ENCODE measurements at places on chromosomes 2 and 18.
A peak's percentile ranks its signal among the peaks of the same experiment; 100 is the strongest.

DNA sequence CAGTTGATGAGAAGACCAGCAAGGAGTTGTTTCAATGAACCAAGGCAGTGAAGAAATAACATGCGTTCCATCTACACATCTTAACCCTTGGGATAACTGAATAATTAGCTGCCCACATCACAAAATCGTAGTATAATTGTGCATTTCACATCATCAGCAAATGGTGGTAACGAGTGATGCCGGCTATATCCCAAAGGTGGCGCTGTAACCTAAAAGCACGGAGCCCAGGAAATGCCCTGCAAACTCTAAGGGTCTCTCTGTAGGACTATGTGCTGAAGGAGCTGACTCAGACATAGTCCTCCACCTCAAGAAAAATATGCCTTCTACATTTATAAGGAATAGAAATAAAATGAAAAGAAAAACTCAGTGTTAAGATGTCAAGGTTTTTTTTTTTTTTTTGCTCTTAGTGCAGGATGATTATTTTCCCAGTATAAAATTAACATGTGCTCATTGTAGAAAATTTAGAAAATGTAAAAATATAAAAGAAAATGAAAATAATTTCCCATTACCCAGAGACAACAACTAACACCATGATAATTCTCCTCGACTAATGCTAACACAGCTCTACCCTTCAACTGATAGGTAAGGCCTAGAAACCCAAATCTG, 23.1 kb upstream of the DSG3 start:
- peak; percentile 20 for DNase-seq

DNA sequence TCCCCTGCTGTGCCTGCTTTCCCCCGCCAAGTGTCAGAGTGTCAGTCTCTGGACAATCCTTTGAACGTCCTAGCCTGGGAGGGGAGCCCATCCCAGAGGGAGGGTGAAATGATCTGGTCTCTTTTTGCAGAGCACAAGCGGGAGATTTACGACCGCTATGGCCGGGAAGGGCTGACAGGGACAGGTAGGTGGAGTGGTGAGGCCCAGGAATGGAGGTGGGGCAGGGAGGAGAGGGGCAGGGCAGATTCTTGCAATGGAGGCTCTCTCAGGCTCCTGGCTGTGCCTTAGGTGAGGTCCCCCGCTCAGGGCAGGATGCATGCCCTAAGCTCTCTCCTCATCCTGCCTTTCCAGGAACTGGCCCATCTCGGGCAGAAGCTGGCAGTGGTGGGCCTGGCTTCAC, 2.4 kb downstream of the DNAJB2 start:
- no peak for DNase-seq

DNA sequence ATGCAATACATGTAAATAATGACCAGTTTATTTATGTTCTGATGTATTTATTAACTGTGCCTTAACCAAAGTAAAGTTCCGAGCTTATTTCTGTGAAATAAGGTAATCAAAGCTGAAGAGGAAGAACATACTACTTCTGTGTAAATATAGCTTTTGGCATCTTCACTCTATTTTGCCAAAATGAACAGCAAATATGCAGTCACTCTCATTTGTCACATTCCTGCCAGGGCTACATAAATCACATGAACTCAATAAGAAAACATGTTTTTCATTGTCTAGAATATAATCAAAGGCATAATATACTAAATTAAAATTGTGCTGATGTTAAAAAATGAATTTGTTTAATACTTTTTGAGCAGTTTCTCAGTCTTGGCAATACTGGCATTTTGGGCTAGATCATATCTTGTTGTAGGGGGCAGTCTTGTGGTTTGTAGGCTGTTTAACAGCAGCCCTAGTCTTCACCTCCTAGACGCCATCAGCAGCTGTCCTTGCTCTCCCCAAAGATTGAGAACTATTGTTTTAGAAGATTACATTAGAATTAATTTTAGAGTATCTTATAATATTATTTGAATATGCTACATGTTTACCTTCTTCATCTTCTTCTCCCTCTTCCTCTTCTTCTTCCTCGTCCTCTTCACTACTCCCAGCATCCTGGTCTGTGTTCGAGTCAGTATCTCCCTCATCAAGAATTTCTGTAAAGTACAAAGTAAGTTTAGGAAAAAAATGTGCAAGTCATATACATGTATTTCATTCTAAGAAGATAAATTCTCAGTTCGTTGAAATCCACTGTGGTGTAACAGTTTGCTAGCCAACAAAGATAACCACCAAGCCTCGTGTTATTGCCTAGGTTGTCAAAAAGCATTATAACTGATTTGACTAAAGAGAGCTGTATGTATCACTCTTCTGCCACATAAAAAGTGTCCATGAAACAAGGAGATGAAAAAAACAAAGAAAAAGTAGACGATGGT, 41.5 kb downstream of the CWC22 start:
- DNase-seq = no peak

GRCh38 chr2:5933669-5934068, 241.5 kb downstream of the SOX11 start:
- DNase-seq = no peak

GRCh38 chr2:8657423-8658062, 24.3 kb upstream of the ID2 start:
- no peak for DNase-seq

- no peak for DNase-seq
Measured at GRCh38 chr2:78978340-78978739, 47.2 kb upstream of the REG3G start.

DNA sequence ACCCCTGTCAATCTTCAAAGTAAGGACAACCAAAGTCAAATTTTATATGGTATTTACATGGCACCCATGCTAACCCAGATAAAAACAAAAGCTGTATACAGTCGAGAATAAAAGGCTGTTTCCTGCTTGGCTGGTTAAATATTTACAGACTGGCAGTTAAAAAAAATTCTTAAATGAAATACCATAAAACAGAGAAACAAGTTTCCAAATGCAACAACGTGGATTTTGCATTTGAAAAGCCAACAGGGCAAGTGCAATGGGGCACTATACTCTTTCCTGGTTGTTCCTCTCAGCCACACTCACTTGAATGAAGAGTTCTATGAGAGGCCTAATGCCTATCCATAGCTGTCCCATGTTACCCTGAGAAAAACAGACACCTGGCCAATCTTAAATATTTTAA, 6.1 kb upstream of the NR4A2 start:
- no peak for DNase-seq

DNA sequence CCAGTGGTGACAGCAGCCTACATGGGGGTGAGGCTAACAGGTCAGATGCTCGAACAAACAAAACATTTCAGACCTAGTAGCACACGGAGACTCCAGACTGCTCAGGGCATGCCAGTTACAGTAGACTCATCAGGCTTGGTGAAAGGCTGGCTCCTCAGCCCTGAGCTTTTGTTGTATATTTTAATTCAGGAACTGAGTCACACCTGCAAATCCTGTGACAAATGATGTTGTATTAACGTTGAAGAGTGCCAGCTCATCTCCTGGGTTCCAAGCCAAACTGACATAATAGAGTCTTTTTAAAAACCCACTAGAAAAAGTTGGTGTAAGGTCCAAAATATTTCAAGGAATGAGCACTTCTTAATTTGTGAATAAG, 65.3 kb downstream of the C1D start:
- DNase-seq = peak; percentile 69

DNA sequence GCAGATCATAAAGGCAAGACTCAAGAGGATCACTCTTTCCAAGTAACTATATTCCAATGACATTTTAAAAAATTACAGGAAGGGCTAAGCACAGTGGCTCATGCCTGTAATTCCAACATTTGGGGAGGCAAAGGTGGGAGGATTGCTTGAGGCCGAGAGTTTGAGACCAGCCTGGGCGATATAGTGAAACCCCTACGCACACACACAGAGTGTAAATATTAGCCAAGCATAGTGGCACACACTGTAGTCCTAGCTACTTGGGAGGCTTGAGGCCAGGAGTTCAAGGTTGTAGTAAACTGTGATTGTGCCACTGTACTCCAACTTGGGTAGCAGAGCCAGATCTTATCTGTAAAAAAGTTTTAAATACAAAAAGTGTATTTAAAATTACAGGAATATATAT, 450.2 kb upstream of the NRP2 start:
- DNase-seq = no peak

GRCh38 chr2:198762441-198762840, 695.3 kb downstream of the SATB2 start:
- peak; percentile 1 for DNase-seq

DNA sequence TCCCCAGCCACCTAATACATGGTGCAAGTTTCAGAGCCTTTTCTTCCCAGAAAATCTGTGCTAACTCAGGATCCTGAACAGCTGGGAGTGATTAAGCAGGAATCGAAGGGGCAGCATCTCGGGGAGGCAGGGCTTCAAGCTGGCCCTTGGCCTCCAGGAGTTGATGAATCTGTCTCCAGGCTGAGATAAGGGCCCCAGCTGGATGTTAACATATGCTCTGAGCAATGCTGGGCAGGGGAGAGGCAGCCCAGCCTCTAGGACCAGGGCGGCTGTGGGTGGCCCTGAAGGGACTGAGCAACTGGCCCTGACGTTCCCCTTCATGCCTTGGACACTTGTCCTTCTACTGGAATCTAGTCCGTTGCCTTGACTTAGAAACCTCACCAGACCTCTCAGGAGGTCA, 84.1 kb upstream of the EPC2 start:
- no peak for DNase-seq

DNA sequence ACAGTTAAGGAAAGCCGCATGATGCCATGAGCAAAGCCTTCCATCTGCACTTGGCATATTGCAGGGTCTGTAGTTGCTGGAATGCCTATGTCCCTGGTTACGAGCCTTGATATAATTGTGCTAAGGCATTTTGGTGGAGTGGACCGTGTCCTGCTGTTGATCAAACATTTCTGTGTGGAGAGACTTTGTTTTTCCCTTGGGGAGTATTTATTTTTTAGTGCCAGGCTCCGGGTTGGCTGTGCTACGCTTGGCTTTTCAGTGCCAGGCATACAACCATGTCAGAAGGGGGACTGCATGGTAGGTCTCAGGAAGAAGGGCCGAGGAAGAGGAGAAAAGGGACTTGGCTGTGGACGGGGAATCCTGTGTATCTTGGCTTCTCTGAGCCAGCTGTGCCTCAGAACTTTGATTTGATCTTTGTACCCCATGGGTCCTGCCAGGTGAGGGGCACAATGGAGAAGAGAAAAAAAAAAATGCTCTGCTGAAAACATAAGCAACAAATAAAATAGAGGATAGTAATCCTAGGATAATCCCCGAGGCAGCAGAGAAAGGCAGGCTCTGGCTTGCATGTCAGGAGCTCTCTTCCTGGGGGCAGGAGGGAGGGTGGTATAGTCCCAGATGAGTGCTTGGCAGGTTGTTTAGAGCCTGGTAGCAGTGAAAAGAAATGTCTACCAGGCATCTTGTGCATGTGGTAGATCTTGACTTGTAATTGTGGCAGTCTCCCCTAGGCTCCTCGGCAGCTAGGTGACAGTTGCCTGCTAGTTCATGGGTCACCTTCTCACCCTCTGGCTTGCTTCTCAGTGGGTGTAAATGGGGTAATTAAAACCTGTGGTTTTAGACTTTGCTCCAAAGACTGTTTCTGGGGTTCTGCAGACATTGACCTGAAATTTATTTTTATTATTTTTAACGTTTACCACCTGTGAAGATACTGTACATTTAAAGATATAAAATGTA, 233.0 kb downstream of the NEDD4L start:
- DNase-seq = no peak

GRCh38 chr2:134379293-134379692, 125.4 kb downstream of the MGAT5 start:
- DNase-seq = no peak

- DNase-seq = no peak
Measured at GRCh38 chr2:197704434-197705120, 592 bp upstream of the MARS2 start.

DNA sequence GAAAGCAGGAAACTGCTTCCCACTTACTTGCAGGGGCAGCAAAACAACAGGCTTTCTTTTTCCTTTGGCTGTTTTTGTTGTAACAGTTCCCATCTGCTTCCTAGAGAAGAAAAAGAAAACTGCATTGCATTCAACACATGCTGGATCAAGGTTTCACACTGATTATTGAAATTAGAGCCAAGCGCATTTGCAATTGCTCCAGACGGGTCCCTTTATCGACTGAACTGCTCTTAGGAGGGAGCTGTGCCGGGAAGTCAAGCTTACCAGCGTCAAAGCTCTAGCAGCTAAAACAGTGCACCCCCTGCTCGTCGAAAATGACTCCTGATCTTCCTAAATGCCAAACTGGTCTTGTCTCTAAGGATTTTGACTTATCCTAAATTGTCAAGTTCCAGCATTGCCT, 164.0 kb upstream of the SESTD1 start:
- no peak for DNase-seq

GRCh38 chr2:68206793-68207192, 45.5 kb downstream of the PPP3R1 start:
- no peak for DNase-seq

DNA sequence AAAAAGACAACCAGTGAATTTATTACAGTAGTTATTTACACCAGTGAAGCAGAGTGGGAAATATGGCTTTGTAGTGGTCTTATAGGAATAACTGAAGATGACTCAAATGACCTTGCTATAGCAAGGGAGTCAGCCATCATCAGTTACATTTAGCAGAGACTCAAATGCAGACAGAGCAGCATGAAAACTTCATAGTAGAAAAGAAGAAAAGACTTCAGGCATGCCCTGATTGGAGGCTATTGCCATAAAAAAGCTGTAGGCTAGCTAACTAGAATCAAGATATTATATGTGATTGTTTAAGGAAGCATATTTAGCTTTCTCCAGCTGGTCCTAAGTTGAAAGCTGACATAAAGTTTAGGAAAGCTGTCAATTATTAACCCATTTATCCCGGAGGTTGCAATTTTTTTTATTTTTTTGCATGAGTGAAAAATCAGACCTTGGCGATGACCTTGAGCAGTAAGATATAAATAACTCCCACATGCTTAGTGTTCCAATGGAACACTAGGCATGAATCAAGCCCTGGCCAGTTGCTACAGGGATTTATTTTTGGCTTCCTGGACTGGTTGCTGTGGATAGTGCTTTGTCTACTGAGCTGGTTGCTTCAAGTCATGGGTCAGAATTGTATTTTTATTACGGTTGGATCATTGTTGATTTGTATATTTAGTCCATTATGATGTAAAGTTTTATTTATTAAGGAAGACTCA, 675.6 kb upstream of the VRK2 start:
- DNase-seq = peak; percentile 3

DNA sequence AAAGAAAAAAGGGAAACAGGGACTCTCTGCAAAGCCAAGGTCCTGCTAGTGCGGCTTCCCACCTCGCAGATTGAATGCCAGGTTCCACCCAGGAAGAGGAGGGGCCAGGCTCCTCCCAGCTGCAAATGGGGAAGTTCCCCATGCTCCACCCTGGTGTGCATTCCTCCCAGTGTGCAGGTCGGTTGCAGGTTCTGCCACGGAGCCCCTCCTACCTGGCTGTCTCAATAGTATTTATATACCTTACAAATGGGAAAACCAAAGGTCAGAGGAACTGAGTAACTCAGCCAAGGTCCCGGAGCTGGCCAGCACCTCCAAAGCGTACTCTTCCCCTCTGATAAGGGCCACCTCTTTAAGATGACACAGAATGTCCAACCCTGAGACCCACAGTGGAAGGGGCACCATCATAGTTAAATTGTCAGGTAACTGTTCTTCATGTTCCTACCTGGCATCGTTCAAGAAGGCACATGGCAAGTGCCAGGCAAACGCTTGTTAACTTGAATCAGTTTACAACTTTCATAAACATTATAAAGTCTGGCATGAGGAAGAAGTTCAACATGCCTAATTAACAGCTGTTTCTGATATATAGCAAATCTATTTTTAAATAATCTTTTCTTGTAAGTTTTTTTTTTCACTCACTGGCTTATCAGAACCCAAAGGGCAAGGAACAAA, 35.5 kb downstream of the POU3F3 start:
- no peak for DNase-seq
